ENCODE measurements at places on chromosomes 11 and 22. TPM values are rescaled to one million over a fixed set of nuclear protein-coding genes. Genes with fewer than 3 reads are reported as not detected.

Gene DDI1
- total RNA-seq: not detected

Gene PKDREJ
- total RNA-seq: 0.09 TPM

Gene CD248
- total RNA-seq: 168 TPM

Gene C11orf21
- total RNA-seq: under 0.01 TPM

Gene IL18BP
- 1.3 TPM for total RNA-seq

Gene IGF2
- 0.69 TPM for total RNA-seq

Gene GAB4
- total RNA-seq: not detected

Gene ZP1
- 0.32 TPM for total RNA-seq

Gene IL10RA
- total RNA-seq: not detected

Gene NAT10
- 11.4 TPM for total RNA-seq

Gene APOA1
- total RNA-seq: 0.69 TPM

Gene OR5M3
- total RNA-seq: not detected

Gene SCARF2
- 13.9 TPM for total RNA-seq

Data from bronchial smooth muscle cell (primary cell).